Ascending aorta (tissue), 2 donors: ENCODE measurements at places on chromosomes 3 and 15.

DNA sequence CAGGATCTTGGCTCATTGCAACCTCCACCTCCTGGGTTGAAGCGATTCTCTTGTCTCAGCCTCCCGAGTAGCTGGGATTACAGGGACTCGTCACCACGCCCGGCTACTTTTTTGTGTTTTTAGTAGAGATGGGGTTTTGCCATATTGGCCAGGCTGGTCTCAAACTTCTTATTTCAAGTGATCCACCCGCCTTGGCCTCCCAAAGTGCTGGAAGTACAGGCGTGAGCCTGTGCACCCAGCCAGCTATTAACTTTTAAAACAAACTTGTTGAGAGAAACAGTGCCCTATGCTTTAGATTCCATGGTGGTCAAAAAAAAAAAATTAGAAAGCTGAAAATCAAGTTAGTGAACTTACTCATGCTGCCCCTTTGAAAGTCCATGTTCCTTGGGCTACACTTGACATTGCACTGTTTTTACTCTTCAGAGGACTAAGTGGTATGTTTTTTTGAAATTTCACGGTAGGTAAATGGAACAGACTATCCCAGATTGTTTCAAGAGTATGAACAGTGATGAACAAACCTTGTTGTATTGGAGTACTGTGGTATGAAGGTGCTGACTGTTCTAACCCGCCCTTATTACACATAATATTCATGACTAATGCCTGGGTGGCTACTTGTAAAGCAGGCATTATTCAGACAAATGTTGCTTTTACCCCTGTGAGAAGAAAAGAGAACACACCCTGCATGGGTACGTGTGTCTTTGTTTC lies 206.9 kb downstream of the KLHL25 start:
- no peak for DNase-seq

GRCh38 chr3:125511420-125512118 lies 8.4 kb downstream of the SNX4 start:
- DNase-seq, result no peak

DNA sequence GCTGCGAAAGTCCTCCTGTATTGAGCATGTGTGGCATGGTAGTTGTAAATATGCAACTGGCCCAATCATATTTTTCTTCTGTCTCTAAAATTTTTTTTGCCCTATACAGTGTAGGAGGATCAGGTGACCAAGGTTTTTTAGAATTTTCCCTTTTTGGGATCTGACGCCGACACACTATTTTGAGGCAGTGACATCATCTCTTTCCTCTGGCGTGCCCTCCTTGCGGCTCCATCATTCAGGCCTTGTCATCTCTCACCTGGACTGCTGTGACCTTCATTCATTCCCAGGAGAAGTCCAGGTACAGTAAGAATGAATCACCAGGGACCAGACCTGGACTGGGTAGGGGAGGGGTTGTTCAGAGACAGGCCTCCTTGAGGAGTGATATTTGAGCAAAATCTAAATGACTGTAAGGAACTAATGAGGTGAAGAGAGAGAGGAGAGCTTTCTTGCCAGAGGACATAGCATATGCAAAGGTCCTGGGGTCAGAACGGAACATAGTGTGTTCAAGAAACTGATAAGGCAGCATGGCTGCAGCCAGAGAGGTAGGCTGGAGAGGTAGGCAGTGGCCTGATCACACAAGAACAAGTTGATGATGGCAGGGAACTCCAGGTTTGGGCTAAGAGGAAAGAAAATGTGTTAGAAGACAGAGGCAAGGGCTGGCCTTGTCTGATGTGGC lies 38.7 kb downstream of the ARNT2 start:
- DNase-seq, result no peak

DNA sequence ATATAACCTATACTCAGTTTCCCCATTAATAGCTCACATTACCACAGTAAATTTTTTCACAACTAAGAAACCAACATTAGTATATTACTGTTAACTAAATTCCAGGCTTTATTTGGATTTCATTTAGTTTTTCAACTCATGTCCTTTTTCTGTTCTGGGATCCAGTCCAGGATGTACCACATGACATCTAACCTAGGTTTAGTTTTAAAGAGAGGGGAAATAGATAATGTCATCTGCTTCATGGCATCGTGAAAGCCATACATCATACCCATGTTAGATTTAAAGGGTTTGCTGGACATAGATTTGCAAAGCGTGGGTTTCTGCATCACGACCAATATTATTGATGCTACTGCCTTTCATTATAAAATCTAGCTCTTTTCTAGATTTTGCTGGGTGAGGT lies 33.2 kb upstream of the RPP14 start:
- DNase-seq, result no peak

- DNase-seq, result no peak
These were observed 17.0 kb upstream of the SENP7 start for GRCh38 chr3:101529816-101530685.

DNA sequence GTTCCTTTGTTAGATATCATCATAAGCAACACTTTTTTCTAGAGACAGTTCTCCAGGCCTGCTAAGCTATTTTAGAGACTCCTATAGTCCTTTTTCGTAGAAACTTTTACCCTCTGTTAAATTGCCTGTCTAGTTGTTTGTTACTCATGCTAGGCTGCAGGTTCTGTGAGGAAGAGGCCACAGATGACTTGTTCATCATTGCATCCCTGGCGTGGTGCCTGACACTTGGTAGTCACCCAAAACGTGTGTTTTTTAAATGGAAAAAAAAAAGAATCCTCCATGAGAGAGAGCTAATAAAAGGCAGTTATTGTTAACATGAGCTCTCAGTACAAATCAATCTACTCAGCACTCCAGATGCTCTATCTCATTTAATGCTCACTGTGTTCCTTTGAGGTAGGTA lies 35.1 kb downstream of the CCDC54 start:
- no peak for DNase-seq

GRCh38 chr3:42904076-42904475 lies 1.9 kb upstream of the ZNF662 start:
- no peak for DNase-seq

DNA sequence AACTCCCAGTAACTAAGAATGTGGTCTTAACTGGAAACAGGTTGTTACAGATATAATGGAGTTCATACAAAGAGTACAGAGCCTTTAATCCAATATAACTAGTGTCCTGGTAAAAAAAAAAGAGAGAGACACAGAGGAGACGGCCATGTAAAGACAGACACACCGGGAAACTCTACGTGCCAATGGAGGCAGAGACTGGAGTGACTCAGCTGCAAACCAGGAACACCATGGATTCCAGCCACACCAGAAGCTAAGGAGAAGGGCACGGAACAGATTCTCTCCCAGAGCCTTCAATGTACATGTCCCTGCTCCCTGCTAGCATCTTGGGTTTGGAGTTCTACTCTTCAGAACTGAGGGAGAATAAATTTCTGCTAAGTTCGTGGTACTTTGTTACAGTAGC lies 4.5 kb downstream of the RNF168 start:
- DNase-seq, result no peak

DNA sequence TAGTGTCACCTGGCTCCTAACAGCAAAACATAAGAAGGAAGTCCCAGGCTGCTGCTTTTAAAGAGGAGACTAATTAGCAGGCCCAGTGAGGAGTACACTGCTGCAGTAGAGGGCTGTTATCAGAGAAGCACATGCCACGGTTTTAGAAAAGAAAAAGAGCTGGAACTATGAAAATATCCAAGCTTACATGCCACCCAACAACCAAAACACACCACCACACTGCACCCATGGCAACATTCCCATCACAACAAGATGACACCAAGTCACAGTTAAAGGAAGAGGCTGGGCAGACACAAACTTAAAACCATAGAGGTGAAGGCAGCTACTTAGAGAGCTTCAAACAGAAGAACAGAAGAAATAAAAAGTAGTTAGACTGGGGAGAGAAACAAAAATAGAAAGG lies 37.0 kb downstream of the NPTN start:
- no peak for DNase-seq

GRCh38 chr3:161175506-161175905 lies 45.6 kb upstream of the NMD3 start:
- no peak for DNase-seq

DNA sequence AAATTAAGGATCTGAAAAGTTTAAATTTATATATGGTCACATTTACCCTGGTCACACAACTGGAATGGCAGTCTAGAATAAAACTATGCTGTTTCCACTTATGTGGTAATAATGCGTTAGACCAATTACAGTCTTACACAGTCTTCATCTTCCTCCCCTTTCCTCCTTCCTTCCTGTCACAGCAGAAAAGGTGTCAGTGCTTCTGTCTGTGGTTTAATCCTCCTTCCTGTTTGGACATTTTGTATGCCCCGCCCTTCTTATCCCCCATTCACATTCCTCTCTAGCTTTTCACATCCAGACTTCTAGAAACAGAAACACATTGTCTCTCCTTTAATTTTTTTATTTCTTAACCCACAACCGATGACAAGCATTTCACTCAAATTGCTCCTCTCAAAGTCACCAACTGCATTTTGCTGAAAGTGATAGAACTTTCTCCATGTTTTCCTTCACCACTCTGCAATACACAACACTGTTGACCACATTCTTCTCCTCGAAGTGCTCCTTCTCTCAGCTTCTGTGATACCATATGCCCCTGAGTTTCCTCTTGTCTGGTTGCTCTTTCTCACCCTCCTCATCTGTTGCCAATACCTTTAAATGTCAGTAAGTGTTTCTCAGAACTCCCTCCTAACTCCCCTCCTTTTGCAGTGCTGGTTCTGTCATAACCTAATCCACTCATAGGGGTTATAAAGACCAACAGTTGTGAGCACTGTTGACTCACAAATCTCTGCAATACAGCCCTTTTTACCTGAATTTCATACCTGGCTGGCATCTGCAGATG lies 271.6 kb downstream of the UBE2E2 start:
- DNase-seq, result no peak

DNA sequence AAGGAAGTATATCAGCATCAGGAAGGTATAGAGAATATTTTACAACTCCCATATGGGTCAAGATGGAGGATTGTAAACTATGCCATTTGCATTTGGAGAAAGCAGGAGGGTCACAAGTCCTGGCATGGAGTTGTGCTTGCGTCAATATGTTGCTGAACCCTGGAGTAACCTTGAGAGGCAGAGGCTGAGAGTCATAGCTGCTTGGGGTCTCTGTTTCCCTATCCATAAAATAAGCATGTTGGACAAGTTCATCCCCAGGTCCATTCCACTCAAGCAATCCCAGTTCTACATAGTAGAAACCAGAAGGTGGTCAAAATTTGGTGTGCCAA lies 273.6 kb downstream of the MECOM start:
- no peak for DNase-seq

- DNase-seq, result no peak
These were observed 5.8 kb upstream of the TGFBR2 start for GRCh38 chr3:30600572-30600971.

GRCh38 chr15:73949496-73949895 lies 23.2 kb downstream of the LOXL1 start:
- DNase-seq, result peak; percentile 56

GRCh38 chr3:122234117-122234516 lies 50.6 kb downstream of the CASR start:
- no peak for DNase-seq

GRCh38 chr15:42062284-42062806 lies 32.0 kb downstream of the PLA2G4D start:
- DNase-seq, result no peak

- DNase-seq, result no peak
These were observed 19.4 kb upstream of the BCL2A1 start for GRCh38 chr15:79990280-79990996.

GRCh38 chr15:56919609-56920366 lies 1.3 kb downstream of the TCF12 start:
- DNase-seq, result peak; percentile 66

- DNase-seq, result no peak
These were observed 81.8 kb downstream of the ALCAM start for GRCh38 chr3:105448338-105448982.

GRCh38 chr3:21531909-21532308 lies 219.1 kb downstream of the ZNF385D start:
- no peak for DNase-seq

GRCh38 chr3:49509028-49509561 lies 39.0 kb downstream of the DAG1 start:
- DNase-seq, result no peak

- DNase-seq, result no peak
These were observed 66.3 kb upstream of the SLC6A6 start for GRCh38 chr3:14335774-14336748.

- no peak for DNase-seq
These were observed 34.0 kb upstream of the RPP14 start for GRCh38 chr3:58271901-58272501.

DNA sequence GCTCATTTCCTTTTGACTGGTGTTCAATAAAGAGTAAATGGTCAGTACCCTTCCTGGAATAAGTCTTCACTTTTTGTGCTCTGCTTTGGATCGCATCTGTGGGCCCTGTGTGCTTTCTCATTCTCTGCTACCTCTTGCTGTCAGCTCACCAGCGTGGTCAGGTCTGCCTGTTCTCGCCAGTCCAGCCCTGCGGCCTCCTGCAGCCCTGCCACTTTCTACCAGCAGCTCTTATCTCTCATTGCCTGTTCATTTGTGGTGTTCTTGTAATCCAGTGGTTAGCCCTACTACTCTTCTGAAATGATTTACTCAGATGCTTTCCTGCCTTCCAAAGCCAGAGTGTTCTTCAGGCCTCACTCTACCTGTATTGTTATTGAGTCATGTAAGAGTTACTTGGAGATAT lies 54.8 kb downstream of the CHCHD6 start:
- no peak for DNase-seq

GRCh38 chr3:113057117-113057516 lies 66.3 kb downstream of the GTPBP8 start:
- DNase-seq, result no peak

GRCh38 chr3:78148986-78149717 lies 1109.3 kb downstream of the ROBO2 start:
- DNase-seq, result no peak

DNA sequence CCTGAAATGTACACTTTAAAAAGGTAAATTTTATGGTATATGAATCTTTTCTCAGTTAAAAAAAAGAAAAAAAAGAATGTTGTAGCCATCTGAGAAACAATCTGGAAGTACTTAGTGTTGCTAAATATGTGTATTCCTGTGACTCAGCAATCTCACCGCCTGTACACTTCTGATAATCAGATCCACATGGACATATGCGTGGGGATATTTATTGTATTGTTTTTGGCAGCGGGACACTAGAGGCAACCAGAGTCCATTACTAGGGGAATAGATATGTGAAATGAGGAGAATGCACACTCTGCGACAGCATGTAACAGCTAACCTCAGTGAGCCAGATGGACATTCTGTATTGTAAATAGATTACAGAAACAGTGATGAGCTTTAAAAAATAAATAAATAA lies 65.4 kb downstream of the AQP9 start:
- DNase-seq, result no peak

DNA sequence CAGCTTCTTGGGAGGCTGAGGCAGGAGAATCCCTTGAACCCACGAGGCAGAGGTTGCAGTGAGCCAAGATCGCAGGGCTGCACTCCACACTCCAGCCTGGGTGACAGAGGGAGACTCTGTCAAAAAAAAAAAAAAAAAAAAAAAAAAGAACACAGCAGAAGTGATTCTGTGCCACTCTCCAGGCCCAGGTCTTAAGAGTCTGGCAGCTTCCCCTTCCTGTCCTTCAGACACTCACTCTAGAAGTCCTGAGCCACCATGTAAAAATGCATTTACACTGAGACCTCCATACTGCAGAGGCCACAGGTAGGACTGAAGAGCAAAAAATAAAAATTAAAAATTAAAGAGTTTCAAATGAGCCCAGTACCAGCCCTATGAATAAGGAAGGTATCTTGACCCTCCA lies 11.8 kb upstream of the CDV3 start:
- no peak for DNase-seq

GRCh38 chr15:59605994-59606393 lies 5.6 kb upstream of the GCNT3 start:
- no peak for DNase-seq

- no peak for DNase-seq
These were observed 2.9 kb downstream of the ADPRH start for GRCh38 chr3:119582178-119582577.

- DNase-seq, result no peak
These were observed 226.9 kb downstream of the ZNF385D start for GRCh38 chr3:21524133-21524532.

- DNase-seq, result no peak
These were observed 125.3 kb downstream of the IGF1R start for GRCh38 chr15:98773616-98774015.
